ENCODE measurements at places on chromosomes 4 and X. TPM values are rescaled to one million over a fixed set of nuclear protein-coding genes. Genes with fewer than 3 reads are reported as not detected.

The MAGEA11 gene
- not detected for total RNA-seq

The MMRN1 gene
- total RNA-seq: 11.6 TPM

The FAAH2 gene
- total RNA-seq: 1.5 TPM

The ETDA gene
- total RNA-seq: not detected

The FGF16 gene
- 0.06 TPM for total RNA-seq

The HS3ST1 gene
- 0.72 TPM for total RNA-seq

The NPY2R gene
- total RNA-seq: not detected

The NEUROG2 gene
- total RNA-seq: not detected

The CT45A2 gene
- not detected for total RNA-seq

The PNMA3 gene
- total RNA-seq: 1.5 TPM

The PPP2R2C gene
- total RNA-seq: 0.29 TPM

The MAGEA9B gene
- total RNA-seq: not detected

The PLP1 gene
- 8.4 TPM for total RNA-seq

The SLC2A9 gene
- total RNA-seq: 16.6 TPM

The NWD2 gene
- under 0.01 TPM for total RNA-seq

The HEPH gene
- 111 TPM for total RNA-seq

The ZNF157 gene
- not detected for total RNA-seq

The BTK gene
- total RNA-seq: 6.0 TPM

The MTTP gene
- 0.98 TPM for total RNA-seq

The TCEAL6 gene
- not detected for total RNA-seq

The ESX1 gene
- not detected for total RNA-seq

The GABRE gene
- total RNA-seq: 2.6 TPM

The ANKRD50 gene
- 23.9 TPM for total RNA-seq

The RASL11B gene
- total RNA-seq: 3.4 TPM

The SLC26A1 gene
- total RNA-seq: 4.5 TPM

The RHOH gene
- 1.8 TPM for total RNA-seq

The CSAG2 gene
- total RNA-seq: not detected

The SMARCA1 gene
- total RNA-seq: 160 TPM

The PRPS1 gene
- total RNA-seq: 46.5 TPM

The CT55 gene
- 0.55 TPM for total RNA-seq

The IL21 gene
- total RNA-seq: not detected

The SLC4A4 gene
- total RNA-seq: 0.74 TPM

The CPLX1 gene
- 3.2 TPM for total RNA-seq

The INTS6L gene
- total RNA-seq: 28.9 TPM

The SYTL5 gene
- 21.6 TPM for total RNA-seq

The HAUS3 gene
- 15.3 TPM for total RNA-seq

The NUP62CL gene
- total RNA-seq: 1.3 TPM

The SPATA18 gene
- 29.2 TPM for total RNA-seq

The TXK gene
- 2.1 TPM for total RNA-seq
